ENCODE measurements at places on chromosomes 12 and 14.

- peak; percentile 30 for DNase-seq
Measured at GRCh38 chr12:123602651-123603195, 824 bp downstream of the DDX55 start.

DNA sequence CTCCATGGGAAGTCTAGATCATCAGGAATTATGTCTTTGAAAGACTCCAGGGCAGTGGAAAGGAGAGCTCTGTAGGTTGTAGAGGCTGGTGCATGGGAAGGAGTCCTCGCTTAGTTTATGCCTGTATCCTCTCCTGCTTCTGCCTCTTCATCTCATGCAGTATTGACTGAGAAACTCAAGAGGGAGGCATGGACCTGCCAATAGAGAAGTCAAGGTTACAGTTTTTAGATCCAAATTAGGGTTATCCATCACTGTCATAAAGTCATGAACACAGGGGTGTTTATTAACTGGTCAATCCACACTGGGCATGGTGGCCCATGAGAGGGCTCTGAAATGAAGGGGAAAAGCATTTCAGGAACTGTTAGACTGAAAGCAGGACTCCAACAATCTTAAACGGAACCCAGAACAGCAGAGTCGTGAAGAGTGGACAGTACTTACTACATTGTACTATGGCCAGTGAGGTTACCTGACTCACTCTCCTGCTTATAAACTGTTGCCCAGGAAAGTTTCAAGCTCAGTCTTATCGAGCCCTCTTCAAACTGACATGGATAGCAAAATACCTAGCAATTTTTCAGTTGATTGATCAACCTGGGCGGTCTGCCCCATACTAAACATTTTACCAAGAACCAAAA lies 30.1 kb upstream of the DHRS7 start:
- DNase-seq: no peak

DNA sequence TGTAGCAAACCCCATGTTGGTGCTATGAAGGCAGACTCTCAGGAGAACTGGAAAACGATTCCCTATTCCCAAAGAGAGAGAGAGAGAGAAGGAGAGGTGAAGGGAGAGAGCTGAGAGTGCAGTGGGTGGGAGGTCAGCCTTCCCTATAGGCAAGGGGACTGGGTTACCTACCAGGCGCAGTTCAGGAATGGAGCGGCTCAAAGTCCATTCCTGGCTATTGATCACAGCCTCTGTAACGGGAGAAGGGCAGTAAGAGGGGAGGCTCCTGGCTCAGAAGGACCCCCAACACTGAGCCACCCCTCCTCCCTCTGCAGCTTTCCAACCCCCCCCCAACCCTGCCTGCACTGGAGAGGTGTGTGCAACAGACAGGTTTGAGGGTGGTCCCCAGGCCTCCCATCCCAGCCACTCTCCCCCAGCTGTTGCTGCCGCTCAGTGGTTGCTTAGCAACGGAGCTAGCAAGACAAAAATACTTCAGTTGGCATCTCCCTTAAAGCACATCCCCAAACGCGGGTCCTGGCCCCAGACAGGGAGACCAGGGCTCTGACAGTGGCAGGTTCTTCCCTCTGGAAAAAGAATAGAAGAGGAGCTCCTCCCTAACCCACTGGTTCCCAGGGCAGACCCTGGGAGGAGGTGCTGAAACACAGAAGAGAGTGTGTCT lies 3.2 kb downstream of the AGAP2 start:
- DNase-seq: no peak

- no peak for DNase-seq
Measured at GRCh38 chr12:72610854-72611358, 338.7 kb downstream of the TRHDE start.

- DNase-seq: peak; percentile 76
Measured at GRCh38 chr12:64461634-64462414, 9.9 kb downstream of the TBK1 start.

GRCh38 chr12:27555361-27555760 lies 31.4 kb downstream of the PPFIBP1 start:
- DNase-seq: no peak

- DNase-seq: no peak
Measured at GRCh38 chr12:93974252-93974651, 174.1 kb upstream of the PLXNC1 start.

DNA sequence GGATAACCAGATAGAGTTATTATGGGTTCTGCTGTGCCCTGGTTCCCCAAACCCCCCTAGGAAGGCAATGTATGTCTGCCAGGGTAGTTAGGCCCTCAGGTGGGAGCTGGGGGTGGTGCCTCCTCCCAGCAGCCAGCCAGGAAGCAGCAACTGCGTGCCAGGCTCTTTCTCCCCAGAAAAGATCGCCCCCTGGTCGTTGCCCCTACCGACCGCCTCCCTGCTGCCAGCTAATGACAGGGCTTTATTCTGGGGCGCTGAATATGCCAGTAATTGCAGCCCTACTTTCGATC lies 36.3 kb downstream of the IQSEC3 start:
- DNase-seq: no peak

DNA sequence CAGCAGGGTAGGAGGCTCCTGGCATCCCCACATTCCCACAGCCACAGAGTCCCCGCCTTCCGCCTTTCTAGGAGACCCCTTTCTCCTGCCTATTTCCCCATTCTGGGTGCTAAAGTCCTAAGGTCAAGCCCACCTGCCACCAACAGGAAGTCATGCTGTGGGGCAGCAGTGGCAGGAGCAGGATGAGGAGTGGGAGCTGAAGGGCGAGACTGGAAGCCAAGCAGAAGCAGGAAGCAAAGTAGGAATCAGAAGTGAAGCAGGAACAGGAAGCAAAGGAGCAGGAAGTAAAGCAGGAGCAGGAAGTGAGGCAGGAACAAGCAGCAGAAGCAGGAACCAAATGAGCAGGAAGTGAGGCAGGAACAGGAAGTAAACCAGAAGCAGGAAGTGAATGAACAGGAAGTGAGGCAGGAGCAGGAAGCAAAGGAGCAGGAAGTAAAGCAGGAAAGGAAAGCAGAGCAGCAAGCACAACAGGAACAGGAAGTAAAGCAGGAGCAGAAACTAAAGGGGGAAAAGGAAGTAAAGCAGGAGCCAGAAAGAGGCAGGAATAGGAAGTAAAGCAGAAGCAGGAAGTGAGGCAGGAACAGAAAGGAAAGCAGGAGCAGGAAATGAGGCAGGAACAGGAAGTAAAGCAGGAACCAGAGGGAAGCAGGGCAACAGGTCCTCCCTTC lies 38.3 kb upstream of the RIMBP2 start:
- DNase-seq: no peak

DNA sequence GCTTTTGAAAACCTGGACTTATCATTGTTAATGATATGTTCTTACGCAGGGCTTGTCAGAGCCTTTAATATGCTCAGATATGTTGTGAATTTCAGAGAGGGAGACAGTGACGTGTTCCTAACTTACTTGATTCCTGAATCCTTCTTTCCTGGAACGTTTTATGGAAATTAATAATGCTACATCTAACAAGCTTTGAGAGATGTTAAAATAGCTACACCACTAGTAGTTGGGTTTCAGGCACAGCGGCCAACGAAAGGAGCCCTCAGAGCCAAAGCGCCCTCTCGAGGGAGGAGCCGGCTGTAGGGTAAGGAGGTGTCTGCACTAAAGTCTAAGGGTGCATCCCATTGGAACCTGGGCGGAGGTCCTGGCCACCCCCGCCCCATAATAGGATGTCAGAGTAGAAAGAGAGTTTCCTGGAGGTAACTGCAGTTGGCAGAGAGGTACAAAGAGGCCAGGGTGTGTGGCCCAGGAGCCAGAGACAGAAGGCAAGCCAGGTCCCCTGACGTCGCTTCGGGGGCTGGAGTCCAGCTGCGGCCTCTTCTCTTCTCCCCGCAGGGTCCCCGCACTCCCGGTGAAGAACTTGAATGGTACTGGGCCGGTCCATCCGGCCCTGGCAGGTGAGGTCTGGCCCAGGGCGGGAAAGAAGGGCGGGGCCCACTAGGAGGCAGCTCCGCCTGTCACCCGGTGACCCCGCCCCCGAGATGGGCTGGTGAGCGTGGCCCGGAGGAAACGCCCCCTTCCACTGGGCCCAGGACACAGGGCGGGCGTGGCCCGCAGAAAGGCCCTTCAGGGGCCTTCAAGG lies 36.3 kb downstream of the DTX1 start:
- no peak for DNase-seq

- no peak for DNase-seq
Measured at GRCh38 chr12:42762395-42762925, 172.9 kb upstream of the PRICKLE1 start.

GRCh38 chr14:69038455-69039287 lies 59.6 kb upstream of the ACTN1 start:
- no peak for DNase-seq

DNA sequence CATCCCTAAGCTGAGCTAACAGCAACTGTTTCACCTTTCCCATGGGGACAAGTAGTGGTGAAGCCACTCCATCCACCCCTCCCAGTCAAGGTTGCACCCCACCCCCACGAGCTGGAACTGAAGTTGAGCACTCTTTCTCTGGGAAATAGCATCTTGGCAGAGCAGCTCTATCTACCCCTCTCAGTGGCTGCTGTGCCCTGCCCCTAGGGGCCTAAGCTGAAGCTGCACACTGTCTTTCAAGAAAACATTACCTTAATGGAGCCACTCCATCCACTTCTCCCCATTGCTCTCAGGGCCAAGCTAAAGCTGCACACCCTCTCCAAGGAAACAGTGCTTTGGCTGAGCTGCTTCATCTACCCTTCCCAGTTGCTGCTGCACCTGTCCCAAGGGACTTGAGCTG lies 170.6 kb upstream of the CCDC196 start:
- DNase-seq: no peak

GRCh38 chr12:31531893-31532292 lies 59.0 kb downstream of the DENND5B start:
- no peak for DNase-seq

DNA sequence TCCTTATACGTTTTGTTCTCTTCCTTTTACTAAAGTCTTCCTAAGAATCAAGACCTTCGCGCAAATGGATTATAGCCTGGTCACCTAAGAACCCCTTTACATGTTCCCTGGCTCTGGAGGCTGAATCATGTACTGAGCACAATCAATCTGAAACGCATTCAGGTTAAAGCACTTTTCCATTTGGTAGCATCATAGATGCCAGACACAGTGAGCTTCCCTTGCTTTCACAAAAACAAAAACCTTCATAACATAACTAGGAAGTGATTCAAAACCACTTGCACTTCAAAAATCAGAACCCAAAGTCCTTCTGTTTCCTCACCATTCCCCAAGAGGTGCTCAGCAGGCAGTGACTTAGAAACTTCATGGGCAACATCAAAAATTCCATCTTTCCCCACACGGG lies 105.4 kb downstream of the CRACR2A start:
- no peak for DNase-seq

GRCh38 chr14:19799880-19800279 lies 3.7 kb upstream of the OR4N2 start:
- no peak for DNase-seq

DNA sequence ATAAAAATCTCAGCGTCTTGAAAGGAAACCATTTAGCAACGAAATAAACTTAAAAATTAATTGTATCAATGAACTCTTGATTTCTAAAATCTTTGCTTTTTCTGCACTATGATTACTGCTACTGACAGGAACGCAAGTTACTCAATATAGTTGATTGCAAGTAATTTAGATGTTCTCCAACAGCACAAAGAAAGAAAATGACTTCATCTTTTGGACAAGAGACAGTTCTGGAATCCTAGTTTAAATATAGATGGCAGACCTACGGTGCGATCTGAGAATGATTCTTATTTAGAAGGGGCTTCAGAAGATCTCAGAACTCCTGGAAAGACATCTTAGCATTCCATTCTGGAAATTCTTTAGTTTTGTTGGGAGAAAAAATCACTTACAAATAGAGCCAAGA lies 1.4 kb upstream of the SUDS3 start:
- peak; percentile 75 for DNase-seq

- DNase-seq: no peak
Measured at GRCh38 chr14:100777366-100777817, 48.5 kb upstream of the MEG3 start.

DNA sequence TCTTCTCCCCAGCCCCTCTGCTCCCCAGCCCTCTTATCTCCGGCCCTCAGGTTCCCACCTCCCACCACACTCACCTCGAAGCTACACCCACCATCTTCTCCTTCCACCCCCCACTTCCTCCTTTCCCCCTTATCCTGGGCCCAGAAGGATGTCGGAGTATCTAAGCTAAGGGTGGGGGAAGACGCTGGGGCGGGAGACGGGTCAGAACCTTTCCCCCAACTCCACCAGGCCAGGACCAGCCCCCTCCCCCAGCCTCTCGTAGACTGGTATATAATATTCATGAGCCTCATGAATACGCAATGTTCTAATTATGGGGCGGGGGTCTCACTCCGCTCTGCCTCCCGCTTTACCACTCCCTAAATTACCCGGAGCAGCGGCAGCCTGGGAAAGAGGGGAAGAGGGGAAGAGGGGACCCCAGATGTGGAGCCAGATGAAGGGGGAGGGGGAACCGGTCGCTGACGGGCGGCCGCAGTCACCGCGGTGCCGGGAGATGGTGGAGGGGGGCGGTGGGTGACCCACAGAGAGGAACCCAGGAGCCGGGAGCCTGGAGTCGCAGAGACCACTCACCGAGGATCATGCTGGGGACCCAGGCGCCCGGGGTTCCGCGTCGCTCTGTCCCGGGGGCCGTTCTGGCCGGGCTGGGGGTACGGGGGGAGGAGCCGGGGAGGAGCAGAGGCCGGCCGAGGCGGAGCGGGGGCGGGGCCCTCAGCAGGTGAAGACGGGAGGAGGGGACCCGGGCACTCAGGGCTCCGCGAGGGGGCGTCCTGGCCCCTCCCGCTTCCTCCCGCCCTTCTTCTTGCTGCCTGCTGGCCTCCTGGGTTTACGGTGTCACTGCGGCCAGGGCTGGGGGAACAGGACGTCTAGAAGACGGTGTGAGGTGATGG lies 6.4 kb upstream of the ZNF385A start:
- DNase-seq: no peak

DNA sequence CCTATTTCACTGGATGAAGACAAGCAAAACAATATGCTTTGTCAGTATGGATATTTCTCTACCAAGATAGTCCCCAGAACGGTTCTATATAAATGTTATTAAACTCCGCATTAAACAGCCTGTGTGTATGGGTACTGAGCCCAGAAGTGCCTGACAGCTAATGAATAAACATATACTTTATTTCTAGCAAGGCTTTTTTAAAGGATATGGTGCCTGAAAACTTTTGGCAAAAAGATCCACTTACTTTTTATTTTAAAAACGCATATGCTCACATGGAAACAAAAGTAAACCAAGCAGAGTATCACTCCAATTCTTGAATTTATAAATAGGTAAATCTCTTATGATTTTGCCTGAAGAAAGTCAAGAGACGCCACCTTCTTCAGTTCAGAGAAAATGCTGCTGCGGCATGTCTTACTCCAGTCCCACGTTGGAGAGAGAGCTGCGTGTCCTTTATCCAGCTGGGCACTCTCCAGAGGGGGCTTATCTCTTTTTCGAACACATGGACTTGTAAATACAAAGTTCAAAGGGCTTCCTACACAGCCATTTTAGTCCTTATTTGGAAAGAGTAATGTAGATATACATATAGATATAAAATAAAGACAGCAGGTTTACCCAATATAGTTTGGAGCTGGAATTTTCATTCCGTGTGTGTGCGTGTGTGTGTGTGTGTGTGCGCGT lies 264.2 kb downstream of the ADAMTS20 start:
- no peak for DNase-seq

Measured in fibroblast of gingiva (primary cell).